ENCODE measurements at places on chromosomes 2 and 18.
A peak's percentile ranks its signal among the peaks of the same experiment; 100 is the strongest.

DNA sequence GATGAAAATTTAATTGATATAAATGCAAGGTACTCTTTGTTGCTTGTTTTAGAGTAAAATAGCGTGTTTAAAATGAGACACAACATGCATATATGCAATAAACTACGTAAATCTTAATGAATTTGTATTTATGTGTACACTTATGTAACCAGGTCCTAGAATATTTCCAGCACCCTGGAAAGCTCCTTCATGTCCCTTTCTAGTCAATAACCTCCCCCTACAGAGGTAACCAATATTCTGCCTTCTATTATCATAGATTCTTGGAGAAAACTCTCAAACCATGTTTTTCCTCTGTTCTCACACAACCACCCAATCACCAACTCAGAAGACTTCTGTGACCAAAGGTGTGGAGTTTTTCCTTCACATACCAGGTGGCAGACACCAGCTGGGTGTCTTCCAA is 79.6 kb upstream of the THUMPD2 start:
- DNase-seq = no peak

- no peak for DNase-seq
Observed at GRCh38 chr2:14647714-14648113, 15.2 kb downstream of the LRATD1 start.

DNA sequence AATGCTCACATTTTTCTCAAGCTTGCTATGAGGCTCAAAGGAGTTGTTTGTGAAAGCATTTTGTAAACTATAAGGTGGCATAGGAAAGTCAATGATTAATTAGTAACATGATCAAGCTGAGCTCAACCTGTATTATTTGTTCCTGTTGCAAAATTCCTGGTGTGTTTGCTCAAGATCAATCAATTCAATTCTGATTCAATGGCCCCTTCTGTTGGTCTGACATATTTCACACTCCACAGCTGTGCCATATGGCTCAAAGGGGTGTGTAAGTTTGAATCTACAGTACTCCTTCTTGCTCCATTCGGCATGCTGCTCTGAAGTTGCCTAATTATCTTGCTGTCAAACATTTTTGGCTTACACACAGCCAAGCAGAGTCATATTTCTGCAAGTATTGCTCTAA is 341.6 kb upstream of the LRP1B start:
- no peak for DNase-seq

DNA sequence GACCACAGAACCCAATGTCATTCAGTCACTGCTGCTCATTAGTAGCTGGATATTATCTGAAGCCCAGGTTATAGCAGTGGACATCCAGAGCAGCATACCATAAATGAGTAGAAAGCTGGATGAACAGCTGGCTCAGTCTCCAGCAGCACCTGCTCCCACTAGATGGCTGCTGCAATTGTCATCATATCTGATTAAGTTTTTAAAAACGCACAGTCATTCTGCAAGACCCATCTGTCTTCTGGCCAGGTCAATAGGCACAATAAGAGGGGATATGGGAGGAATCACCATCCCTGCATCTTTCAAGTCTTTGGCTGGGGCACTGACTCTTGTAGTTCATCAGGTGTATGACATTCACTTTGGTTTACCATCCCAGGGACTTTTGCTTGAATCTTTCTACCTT is 55.1 kb upstream of the XDH start:
- DNase-seq = no peak

DNA sequence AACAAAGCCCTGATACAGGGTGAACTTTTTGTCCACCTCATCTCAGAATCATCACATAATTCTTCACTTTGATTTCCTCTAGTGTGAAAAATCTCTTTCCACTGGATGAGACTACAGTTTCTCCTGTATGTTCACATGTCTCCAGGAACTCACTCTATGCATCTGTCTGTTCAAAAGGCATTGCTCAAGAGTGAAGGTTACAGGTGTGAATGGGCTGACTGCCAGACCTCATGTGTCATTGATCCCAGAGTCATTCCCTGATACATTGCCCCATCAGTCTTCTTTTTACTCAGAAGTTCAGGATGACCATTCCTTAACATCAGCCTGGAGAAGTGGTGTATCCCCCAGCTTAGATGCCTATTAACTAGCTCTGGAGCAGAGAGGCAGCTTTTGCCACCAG is 4.4 kb upstream of the DSC3 start:
- DNase-seq = no peak

DNA sequence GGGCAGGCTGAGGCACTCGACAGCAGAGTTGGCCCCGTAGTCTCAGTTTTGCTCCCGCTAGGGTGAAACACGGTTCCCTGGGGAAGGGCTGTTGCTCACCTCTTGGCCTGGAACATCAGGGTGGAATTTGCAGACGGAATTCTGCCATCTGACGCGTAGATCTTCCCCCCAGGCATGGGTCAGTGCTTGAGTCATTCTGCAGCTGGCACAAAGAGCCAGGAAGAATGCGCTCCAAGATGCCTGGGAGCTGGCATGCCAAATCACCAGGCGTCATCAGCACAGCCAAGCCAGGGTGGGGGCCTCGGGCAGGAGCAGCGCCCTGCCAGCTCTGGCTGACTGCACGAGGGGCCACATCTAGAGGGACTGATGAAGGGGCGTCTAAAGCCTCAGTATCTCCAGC is 42.7 kb downstream of the ODC1 start:
- no peak for DNase-seq

DNA sequence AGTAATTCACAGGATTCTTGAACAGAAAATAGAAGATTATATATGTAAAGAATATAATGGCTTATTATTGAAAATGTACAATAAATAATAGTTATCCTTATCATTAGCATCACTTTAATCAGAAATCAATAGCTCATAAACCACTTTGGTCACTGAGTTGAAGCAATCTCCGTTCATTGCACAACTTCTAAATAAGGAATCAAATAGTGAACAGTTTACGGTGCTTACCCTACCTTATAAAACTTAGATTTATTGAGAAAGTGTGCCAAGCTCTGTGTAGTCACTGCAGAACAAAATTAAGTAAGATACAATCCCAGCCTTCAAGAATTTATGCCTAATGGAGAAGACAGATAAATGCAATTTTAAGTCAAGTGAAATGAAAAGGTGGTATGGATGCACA is 6.7 kb downstream of the VSNL1 start:
- no peak for DNase-seq

GRCh38 chr2:131034122-131035051 is 58.9 kb downstream of the FAM168B start:
- peak; percentile 38 for DNase-seq

GRCh38 chr2:141062443-141062842 is 1068.4 kb downstream of the LRP1B start:
- DNase-seq = no peak

DNA sequence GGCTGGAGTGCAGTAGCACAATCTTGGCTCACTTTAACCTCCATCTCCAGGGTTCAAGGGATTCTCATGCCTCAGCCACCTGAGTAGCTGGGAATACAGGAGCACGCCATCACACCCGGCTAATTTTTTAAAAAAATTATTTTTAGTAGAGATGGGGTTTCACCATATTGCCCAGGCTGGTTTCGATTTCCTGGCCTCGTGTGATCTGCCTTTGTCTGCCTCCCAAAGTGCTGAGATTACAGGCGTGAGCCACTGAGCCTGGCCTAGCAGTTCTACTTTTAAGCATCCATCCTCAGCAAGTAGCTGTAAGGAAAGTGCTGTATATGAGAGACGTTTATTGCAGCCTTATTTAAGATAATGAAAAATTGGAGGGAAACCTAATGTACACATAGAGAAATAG is 79.7 kb downstream of the ZDBF2 start:
- no peak for DNase-seq

- DNase-seq = no peak
Observed at GRCh38 chr18:23170137-23170536, 34.9 kb downstream of the CABLES1 start.

GRCh38 chr2:232325324-232326273 is 53.0 kb upstream of the ALPP start:
- DNase-seq = peak; percentile 46

GRCh38 chr2:195408196-195408595 is 248.8 kb upstream of the SLC39A10 start:
- DNase-seq = no peak

DNA sequence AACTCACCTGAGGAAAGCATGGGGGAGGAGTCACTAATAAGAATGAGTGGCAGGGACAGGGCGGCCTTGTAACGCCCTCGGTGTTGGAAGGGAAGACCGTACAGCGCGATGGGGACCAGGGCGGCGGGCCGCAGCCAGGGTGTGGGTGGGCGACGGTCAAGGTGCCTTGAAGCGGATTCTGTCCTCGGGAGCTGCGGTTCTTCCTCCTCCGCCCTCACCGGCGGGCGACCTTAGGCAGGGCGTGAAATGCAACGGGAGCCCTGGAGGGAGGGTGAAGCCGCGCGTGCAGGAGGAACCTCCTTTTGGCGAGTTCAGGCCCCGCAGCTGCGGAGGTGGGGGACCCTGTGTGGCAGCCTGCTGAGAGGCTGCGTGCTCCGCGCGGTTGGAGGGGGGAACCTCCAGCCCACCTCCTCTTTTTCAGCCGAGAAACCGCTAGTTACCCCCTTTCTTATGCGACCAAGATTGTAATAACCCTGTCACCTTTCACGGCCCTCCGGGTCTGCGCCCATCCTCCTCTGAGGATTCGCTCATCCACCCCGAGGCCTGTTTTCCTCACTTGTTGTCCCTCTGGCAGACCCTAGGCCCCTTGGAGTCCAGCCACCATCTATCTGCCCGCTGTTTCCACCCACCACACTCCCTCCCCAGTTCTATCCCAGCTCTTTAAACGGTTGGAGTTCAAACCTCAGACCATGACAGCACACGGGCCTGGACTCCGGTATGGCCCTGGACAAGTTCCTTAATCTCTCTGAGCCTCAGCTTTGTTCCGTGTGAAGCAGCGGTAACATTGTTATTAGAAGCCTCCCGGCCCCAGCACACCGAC is 823 bp upstream of the RNU2-63P start:
- DNase-seq = peak; percentile 48

DNA sequence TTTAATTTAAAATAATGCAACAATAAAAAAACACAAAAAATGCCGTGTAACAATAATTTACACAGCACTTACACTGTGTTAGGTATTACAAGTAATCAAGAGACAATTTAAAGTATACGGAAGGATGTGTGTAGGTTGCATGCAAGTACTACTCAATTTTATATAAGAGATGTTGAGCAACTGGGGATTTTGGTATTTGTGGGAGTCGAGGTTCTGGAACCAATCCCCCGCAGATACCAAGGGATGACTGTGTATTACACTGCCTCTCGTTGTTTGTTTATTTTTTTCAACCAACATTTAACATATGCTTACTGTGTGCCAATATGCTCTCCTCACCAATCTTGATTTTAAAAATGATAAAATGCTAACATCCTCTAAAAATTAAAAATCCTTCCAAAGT is 24.8 kb downstream of the MAP3K2 start:
- DNase-seq = no peak

Data from common myeloid progenitor, CD34-positive (primary cell).